ENCODE measurements at places on chromosomes 11 and 22.

GRCh38 chr11:210122-210802, 2.8 kb downstream of the RIC8A start:
- DNase-seq: no peak

DNA sequence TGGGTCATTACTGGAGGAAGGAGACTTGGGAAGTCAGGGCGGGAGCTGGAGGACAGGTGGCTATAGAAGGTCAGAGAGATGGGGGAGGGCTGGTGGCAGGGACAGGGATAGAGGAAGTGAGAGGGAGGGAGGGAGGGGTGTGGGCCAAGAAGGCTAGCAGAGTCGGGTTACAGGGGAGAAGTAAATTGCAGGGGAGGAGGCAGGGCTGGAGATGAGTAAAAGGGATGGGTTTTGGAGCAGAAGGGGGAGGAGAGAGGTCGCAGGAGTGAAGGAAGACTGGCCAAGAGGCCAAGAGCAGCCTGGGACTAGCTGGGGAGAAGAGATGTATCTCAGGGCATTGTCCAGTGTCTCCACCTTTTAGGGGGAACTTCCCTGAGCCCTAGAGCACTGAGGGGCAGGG, 33.0 kb downstream of the LRRC10B start:
- no peak for DNase-seq

GRCh38 chr11:67382276-67383136, 9.1 kb upstream of the CLCF1 start:
- DNase-seq: peak; percentile 82

GRCh38 chr11:113247966-113248365, 66.4 kb upstream of the TTC12 start:
- no peak for DNase-seq

DNA sequence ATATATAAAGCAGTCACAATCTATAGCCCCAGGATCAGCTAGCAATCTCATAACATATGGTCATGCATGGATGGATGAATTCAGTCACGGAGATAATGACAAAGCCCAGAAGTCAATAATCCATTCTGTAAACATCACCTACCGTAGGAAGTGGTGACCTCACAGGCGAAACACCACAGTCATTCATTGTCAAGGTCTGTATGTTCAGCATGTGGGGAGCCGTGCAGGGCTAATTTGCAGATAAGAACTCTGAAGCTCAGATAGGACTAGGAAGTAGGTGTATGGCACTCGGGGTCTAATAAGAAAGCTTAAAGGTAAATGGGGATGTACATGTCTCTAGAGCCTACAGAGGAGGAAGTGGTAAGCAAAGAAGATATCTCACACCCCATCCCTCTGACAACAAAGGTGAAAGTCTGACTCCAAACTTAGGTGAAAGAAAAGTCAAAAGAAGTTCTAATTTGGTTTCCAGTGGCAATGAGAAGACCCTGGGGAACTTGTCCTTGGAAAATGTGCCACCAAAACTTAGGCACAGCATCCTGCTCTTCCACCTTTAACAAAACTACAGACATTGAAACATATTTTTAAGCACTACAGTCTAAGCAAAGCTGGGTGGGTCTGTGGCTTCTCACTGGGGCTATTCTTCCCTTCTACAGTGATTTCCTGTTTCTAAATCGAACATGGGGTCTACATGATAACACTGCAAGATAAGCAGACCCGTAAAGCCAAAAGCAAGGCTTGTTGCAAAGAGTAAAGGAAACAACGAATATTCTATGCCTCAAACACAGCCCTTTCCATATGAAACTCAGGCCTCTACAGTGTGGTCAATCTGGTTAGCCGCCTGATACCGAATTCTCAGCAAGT, 5.2 kb downstream of the CRTAM start:
- DNase-seq: no peak

- DNase-seq: no peak
Measured at GRCh38 chr11:96189351-96189750, 153.6 kb downstream of the MAML2 start.

DNA sequence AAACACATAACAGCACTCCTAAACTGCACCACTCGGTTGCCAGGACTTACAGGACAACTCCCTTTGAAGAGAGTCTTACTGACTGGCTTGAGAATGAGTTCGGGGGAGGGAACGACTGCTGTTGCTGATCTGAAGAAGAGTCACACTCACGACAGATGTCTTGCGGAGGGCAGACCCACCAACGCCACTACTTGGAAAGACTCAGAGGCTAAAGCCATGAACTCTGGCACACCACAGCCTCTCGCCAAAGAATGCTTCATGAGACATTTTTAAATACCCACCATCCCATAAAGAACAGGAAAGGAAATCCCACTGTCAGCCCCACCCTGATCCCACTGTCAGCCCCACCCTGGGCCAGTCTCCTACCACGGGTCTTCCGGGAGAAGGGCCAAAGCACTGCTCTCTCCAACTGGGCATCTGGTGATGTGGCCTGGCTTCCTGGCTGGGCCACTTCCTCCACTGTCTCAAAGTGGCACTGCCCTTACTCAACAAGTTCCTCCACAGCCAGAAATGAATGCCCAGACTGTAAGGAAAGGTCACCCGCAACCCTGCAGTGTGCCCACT, 73.6 kb downstream of the MICAL3 start:
- no peak for DNase-seq

GRCh38 chr11:95092549-95093324, 3.1 kb downstream of the ENDOD1 start:
- no peak for DNase-seq

DNA sequence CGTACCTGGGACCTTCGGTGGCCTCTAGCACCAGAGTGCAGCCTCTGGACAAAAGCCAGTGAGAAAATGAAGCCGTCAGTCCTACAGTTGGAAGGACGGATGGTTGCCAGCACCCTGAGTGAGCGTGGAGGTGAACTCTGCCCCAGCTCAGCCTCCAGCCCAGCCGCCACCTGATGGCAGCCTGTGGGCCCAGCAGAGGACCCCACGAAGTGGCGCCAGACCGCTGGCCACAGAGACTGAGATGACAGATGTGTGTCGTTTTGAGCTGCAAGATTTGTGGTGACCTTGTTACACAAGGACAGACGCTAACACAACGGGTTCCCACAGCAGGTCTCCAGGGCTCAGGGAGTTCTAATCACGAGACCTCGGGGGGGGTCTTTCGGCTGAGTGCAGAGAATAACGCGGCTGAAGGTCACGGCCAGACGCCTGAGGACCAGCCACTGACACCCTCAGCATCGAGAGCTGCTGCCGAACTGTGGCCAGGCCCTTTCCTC, 75.0 kb downstream of the BRD1 start:
- DNase-seq: no peak

GRCh38 chr11:65774525-65775306, 6.1 kb downstream of the AP5B1 start:
- DNase-seq: no peak
